ENCODE measurements at places on chromosomes 5 and 9.

GRCh38 chr9:95182854-95183563 is 134.5 kb downstream of the FANCC start:
- DNase-seq: no peak

GRCh38 chr5:100691085-100691484 is 155.9 kb downstream of the FAM174A start:
- no peak for DNase-seq

- DNase-seq: no peak
These were observed 5.6 kb downstream of the OTULINL start for GRCh38 chr5:14587150-14587549.

GRCh38 chr9:20988671-20989315 is 42.6 kb downstream of the HACD4 start:
- DNase-seq: no peak

DNA sequence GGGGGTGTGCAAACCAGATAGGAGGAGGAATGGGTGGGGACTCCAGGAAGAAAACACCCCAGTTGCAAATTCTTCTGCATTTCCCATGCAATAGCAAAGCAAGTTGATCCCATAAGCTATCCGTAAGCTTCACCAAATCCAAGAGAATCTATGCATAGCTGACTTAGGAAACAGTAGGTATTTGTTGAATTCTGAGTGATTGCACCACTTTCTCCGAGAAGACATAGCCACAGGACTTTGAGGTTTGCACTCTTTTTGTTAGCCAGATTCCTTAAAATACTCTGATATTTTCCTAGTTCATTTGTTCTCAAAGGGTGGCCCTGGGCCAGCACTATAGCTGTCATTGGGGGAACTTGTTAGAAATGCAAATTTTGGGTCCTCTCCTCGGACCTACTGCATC is 271.9 kb downstream of the SLIT3 start:
- DNase-seq: no peak

DNA sequence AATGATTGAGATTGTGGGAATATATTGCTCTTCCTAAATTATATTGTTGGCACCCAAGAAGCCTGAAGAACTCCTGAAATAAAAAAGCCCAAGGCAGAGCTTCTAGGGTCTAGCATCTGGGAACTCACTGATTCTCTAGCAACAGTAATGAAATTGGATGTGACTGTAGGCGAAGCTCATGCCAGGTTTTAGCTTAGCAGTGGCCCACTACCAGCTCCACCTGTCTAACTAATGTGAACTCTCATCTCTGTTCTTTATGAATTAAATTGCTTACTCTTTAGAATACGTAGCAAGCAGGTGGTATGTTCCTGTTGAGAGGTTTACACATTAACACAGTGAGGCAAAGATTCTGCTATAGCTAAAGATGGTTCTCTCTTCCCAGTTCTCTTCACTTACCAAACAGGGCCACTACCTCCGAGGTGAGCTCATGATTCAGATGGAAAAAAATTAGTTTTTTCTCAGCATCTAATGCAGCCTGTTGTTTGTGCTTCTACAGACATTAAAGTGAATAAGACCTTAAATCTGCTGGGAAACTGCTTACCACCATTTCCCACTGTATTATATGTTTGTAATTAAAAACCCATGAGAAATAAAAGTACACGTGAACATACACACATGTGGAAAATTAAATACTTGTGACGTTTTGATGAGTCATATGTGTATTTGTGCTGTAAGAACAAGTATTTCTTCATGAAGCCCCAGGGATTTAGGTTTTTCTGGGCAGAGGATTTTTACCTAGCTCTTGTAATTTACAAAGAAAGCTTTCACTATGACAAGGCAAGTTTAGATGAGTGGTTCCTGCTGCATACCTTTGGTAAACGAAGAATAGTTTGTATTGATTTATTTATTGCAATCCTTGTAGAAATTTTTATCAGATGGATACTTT is 360.1 kb downstream of the KDM4C start:
- no peak for DNase-seq

All from stimulated activated CD8-positive, alpha-beta memory T cell treated with anti-CD3 and anti-CD28 coated beads, Interleukin-7, amount 100 ng/mL, for 1 hour (primary cell).